ENCODE measurements at places on chromosomes 11 and 22.

DNA sequence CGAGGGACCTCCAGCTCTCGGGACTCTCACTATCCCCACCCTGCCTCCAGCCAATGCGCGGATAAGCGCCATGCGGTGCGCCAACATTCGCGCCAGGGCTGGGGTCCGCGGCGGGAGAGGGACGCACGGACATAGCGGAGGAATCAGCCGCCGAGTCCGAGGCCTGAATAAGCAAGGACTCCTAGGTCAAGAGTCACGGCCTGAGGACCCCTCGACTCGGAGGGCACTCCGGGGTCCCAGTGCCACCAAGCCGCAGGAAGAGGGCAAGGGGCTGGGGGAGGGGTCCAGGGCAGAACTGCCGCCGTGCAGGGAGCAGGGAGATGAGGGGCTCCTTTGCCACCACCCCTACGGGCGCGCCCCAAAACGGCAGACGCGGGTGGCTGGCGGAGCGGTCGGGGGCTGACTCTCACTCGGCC lies 552 bp downstream of the DSCAML1 start:
- DNase-seq = no peak

- no peak for DNase-seq
These were observed 3.9 kb upstream of the TEF start for GRCh38 chr22:41377846-41378245.

DNA sequence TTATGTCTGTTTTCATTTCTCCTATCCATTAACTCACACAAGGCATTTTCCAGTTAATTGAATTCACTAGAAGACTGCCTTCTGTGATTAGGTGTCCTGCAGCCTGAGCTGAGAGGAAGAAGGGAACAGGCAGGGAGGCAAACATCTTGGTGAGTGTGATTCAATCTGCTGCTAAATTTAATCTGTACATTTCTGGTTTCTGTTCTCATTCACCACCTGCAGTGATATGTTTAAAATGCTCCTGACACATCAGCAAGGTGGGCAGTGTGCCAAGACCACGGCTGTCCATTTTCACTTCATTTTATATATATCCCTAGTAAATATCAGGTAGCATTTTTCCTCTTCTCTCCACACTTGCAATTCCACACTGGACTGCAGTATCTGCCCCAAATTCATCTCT lies 416.5 kb downstream of the TMEM135 start:
- DNase-seq = no peak

GRCh38 chr11:68067991-68068390 lies 29.2 kb downstream of the TCIRG1 start:
- DNase-seq = no peak

GRCh38 chr11:17918049-17918605 lies 94.7 kb downstream of the SERGEF start:
- no peak for DNase-seq

DNA sequence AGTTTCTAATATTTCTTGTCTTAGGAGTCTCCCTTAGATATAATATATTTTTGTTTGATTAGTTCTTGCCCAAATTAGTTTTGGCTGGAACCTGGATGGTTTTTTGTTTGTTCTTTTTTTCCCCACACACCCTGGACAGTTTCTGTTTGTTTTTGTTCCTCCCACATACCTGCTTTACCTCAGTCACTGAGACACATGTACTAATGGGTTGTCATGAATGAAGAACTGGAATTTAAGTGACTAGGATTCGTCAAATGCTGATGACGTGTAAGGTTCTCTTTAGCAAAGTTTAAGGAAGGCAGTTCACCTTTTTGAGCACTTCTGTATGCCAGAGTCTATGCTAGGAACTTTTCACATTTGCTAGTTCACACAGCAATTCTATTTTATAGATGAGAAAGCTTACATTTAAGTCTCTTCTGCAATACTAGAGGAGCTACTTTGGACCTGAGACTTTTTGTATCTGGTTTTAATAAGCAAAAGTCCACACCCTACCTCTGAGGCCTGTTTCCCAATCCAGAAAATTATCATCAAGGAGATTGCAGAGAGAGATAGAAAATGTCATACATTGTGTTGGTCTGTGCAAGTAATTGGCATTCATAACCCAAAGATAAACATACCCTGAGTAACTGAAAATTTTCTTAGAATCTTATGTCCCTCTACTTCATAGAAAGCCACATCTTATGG lies 86.7 kb upstream of the RAB1B start:
- no peak for DNase-seq

- DNase-seq = no peak
These were observed 619 bp downstream of the LRRC75B start for GRCh38 chr22:24592058-24592850.
